ENCODE measurements at places on chromosomes 2 and 18.

- DNase-seq = no peak
These were observed 262.8 kb downstream of the ZEB2 start for GRCh38 chr2:144256996-144257707.

DNA sequence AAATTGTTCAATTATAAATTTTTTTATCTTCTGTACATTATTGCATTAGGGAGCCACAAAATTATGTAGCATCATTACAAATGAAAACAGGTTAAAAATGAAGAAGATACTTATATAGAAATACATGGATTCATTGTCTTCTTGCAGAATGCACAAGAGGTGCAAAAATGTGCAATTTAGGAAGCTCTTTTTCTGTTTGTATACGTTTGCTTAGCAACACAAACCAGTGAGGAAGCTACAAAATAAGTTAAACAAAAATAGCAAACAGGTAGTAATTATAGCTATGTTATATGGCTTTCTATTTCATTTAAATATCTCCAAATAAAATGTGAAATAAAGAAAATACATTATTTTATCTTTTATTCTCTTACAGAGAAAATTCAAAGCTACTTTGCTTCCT, 177.6 kb upstream of the SESTD1 start:
- no peak for DNase-seq

- DNase-seq = no peak
These were observed 329.3 kb downstream of the GPD2 start for GRCh38 chr2:156765450-156765849.

- no peak for DNase-seq
These were observed 18.6 kb downstream of the ADCYAP1 start for GRCh38 chr18:923144-923866.

- no peak for DNase-seq
These were observed 503.6 kb upstream of the MYT1L start for GRCh38 chr2:2834516-2835254.

GRCh38 chr2:55103046-55103445, 52.8 kb upstream of the RTN4 start:
- DNase-seq = peak; percentile 38

DNA sequence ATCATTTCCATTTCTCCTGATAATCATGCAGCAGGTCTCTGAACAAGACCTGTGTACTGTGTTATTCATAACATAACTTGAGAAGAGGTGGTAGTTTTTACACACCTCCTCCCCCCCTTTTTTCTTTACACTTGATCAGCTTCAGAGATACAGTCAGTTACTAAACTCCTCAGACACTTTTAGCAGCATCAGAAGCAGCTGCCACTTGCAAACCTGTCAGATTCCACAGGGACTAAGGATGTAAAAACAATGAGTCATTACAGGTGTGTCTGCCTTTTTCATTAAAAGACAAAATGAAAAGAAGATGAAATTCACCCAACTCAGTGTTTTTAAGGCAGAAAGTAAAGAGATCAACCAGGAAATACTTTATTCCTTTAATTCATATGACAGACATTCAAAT, 254.0 kb downstream of the NRXN1 start:
- DNase-seq = no peak

DNA sequence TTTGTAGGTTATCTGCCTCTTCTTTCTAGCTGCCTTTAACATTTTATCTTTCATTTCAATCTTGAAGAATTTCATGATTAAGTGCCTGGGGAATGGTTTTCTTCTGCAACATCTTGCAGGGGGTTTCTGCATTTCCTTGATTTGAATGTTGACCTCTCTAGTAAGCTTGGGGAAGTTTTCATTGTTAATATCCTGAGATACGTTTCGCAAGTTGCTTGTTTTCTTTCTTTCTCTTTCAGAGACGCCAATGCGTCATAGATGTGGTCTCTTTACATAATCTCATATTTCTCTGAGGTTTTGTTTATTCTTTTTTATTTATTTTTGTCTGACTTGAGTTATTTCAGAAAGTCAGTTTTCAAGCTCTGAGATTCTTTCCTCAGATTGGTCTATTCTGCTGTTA, 225.7 kb downstream of the XIRP2 start:
- DNase-seq = no peak

GRCh38 chr18:35143622-35144596, 96.9 kb upstream of the ZNF397 start:
- peak; percentile 50 for DNase-seq

GRCh38 chr2:53777134-53777533, 9.5 kb downstream of the CHAC2 start:
- no peak for DNase-seq

GRCh38 chr18:6811816-6812215, 82.3 kb downstream of the ARHGAP28 start:
- no peak for DNase-seq

GRCh38 chr2:36287363-36288275, 68.0 kb upstream of the CRIM1 start:
- no peak for DNase-seq

DNA sequence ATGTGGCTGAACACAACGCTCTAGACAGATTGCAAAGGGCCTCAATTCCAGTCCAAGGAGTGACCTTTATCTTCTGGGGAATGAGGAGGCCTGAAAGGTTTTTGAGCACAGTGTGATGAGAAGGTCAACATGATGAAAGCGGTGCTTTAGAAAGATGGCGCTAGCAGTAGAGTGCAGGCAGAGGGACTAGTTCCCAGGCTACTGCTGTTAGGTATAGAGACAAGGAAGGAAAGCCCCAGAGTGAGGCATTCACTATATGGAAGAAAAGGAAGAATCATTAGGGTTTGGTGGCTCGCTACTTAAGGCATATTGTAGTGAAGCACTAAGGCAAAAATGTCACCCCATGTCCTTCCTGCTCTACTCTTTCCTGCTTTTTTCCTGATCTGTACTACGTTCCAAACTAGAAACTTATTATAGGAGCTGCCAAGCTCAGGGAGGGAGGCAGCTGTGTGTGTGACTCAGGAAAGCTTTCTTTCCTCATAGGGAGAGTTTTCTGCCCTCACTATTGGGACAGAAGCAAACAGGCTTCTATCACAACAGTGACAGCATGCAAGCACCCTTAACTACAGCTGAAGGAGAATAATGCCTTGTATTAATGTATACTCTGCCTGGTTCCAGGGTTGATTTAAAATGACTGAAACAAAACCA, 160.8 kb upstream of the CAVIN2 start:
- no peak for DNase-seq

GRCh38 chr18:23471486-23471885, 18.4 kb downstream of the RIOK3 start:
- DNase-seq = no peak

DNA sequence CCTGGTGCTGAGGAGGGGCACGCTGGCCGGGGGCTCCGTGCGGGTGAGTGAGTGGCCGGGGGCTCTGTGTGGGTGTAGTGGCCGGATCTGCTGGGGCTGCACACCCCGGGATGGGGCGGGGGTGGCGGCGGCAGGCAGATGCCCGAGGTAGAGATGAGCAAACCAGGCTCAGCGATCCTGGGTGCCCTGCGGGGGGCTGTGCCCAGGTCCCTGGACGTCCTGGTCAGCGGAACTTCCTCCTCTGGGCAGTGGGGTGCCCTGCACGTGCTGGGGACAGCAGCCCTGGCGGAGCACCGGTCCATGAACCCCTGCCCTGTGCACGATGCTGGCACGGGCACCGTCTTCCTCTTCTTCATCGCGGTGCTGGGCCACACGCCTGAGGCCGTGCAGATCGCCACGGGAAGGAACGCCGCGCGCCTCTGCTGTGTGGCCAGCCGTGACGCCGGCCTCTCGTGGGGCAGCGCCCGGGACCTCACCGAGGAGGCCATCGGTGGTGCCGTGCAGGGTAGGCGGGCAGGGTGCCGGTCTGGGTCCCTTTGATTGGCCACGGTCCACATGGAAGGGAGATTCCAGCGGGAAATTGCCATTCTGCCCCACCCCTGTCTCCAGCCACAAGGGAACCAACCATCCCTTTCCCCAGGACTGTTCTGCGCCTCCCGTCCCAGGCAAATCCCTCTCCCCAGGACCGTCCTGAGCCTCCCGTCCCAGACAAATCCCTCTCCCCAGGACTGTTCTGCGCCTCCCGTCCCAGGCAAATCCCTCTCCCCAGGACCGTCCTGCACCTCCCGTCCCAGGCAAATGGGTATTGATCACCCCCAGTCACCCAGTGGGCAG, 5.9 kb downstream of the NEU4 start:
- DNase-seq = no peak

GRCh38 chr2:38523728-38524437, 78.8 kb downstream of the HNRNPLL start:
- no peak for DNase-seq

GRCh38 chr2:178241844-178242551, 47.7 kb downstream of the OSBPL6 start:
- no peak for DNase-seq

GRCh38 chr2:174874085-174874484, 109.8 kb upstream of the CHRNA1 start:
- DNase-seq = no peak

- DNase-seq = no peak
These were observed 332.1 kb downstream of the AGAP1 start for GRCh38 chr2:235825946-235826345.

- no peak for DNase-seq
These were observed 132.9 kb upstream of the SH3BP4 start for GRCh38 chr2:234818937-234819336.

DNA sequence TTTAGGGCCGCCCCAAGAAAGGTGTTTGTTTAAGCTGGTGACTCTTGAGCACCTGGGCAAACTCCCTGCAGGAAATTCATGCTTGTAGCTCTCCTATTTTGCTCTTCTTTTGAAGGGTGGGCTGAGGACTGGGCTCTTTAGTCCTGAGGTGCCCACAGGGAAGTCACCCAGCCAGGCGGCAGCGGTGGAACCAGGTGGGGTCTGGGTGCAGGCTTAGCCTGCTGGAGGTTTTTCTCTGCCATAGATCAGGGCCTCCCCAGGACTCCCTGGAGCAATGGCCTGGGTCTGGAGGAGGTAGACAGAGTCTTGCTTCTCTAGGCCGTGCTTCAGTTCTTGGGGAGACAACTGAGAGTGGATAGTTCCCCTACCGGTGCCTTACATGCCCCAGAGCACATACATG, 99.9 kb downstream of the CLIP4 start:
- DNase-seq = no peak

- DNase-seq = no peak
These were observed 247.7 kb downstream of the ZNF385B start for GRCh38 chr2:179613701-179614100.

DNA sequence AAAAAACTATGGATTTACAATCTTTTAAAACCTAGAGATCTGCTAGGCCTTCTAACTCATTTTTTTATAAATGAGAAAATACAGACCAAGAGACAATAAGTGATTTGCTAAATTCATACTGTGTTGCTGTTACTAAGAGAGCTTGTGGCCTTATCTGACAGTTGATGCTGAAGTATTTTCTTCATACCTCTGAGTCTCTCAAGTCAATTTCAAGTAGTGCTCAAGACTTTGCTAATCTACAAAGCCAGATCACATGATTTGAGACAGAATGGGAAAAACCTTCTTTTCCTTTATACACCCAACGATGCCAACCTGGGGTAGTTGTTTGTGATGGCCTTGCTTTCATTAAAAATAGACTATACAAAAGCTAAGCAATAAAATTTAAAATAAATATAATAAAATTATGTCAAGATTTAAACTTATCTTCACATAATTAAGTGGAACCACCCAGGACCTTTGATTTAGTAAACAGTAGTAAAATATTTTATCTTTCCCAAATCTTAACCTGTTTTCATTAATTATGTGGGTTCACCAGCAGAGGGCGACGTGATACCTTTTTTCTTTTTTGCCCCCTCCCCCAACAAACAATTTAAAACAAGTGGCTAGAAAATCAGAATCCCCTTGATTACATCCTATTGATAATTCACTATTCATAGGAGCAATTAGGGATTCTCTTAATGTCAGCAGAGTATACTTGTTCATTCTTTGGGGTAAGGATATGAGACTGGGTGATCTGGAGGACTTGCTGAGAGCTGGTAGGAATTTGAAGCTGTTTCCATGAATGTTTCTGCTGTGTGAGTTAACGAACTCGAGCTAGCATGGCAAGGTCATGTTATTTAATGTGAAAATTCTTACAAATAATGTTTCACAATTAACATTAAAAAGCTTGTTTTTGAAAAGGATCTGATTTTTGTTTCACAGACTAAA, 49.6 kb upstream of the SLC5A7 start:
- peak; percentile 4 for DNase-seq

GRCh38 chr18:58991167-58991798, 126.6 kb downstream of the ZNF532 start:
- no peak for DNase-seq

DNA sequence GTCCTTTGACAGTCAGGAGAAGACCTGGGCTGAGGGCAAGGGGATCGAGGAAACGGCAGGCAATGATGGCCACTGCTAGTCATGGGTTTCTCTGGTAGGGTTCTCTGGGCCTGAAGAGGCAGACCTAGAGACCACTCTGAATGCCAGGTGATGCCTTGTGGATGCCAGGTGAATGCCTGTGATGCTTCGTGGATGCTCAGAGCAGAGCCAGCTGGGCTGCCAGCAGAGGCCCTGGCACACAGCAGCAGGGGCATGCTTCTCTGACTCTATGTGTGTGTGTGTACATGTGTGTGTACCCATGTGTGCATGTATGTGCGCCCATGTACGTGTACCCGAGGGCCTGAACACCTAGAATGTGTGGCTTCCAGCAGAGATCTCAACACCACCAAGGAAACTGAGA, 172.0 kb downstream of the TNS1 start:
- DNase-seq = no peak

- no peak for DNase-seq
These were observed 1.5 kb upstream of the MTCL1 start for GRCh38 chr18:8703781-8704301.

GRCh38 chr2:108417254-108417653, 31.8 kb upstream of the GCC2 start:
- peak; percentile 25 for DNase-seq

DNA sequence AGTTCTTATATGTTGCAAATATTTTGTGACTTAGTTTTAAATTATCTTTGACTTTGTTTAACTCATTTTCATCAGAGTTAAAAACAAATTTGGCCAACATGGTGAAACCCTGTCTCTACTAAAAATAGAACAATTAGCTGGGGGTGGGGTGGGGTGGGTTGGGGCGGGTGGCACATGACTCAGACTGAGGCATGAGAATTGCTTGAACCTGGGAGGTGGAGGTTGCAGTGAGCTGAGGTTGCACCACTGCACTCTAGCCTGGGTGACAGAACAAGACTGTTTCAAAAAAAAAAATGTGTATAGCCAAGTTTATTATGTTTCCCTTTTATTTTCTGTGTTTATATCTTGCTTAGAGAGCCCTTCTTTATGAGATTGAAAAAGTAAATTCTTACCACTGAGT, 14.2 kb upstream of the LIPG start:
- DNase-seq = no peak

DNA sequence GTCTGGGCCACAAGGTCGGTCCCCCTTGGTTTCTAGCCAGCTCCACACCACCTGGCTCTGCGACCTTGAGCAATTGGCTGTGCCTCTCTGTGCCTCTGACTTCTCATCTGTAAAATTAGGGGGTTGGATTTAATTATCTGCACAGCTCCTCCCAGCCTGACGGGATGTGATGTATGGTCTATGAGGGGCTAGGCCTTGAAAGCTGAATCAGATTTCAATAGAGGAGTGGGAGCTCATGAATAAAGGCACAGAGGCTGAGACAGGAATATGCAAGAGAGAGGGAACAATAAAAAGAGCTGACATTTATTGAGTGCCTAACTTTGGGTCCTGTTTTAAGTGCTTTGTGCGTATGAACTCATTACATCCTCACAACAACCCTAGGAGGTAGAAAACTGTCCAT, 104.7 kb downstream of the ALK start:
- DNase-seq = no peak

Data from RPMI8226 (cell line).